ENCODE measurements at places on chromosomes 4 and X.

- DNase-seq = no peak
These were observed 8.9 kb downstream of the COPS4 start for GRCh38 chr4:83043801-83044407.

- H3K4me3 ChIP-seq = no peak overlapping the region
- no peaks in the 10 kb centered on the region for H3K36me3 ChIP-seq
- no peak overlapping the region for H3K27ac ChIP-seq
- H3K4me1 ChIP-seq = no peaks in the 10 kb centered on the region
These were observed 1025.0 kb upstream of the PCDH10 start for GRCh38 chr4:132123870-132124623.

DNA sequence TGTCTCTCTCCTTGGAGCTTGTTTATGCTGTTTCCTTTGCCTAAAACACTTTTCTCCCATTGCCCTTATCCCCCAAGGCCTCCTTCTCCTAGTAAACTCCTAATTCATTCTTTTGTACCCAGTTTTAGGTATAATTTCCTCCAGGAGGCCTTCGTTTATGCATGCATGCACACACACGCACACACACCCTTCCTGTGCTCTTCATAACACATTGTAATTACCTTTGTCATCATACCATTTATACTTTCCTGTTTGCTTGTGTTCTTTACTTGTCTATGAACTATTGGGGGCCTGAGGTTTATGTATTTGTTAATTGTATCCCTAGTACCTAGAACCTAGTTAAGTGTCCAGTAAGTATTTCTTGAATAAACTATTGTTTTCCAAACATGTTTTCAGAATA, 45.5 kb downstream of the XIAP start:
- H3K4me3 ChIP-seq = no peak overlapping the region
- peaks cover 10% of the 10 kb centered on the region for H3K4me1 ChIP-seq
- H3K27ac ChIP-seq = no peak overlapping the region
- DNase-seq = no peak
- peaks cover 27% of the 10 kb centered on the region for H3K36me3 ChIP-seq

DNA sequence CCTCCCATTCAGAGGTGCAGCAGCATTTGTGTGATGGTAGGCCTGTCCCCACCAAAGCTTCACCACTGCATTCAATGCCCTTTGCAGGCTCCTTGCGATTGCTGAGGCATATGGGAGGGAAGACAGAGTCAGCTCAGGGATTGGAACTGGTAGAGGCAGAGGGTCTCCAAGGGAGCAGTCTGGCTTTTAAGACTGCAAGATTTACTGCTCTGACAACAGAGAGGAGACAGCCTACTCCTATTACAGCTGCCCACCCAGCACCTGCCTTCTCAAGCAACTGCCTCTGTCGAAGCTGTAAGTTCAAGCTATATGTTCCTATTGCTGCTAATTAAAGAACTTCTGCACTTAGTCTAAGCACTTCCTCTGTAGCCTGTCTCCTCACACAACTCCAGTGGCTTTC, 481.8 kb downstream of the FGF13 start:
- H3K27me3 ChIP-seq = no peaks in the 10 kb centered on the region
- DNase-seq = no peak
- no peaks in the 10 kb centered on the region for H3K4me1 ChIP-seq
- H3K4me3 ChIP-seq = no peak overlapping the region
- no peak overlapping the region for H3K27ac ChIP-seq
- no peaks in the 10 kb centered on the region for H3K36me3 ChIP-seq

GRCh38 chrX:2416851-2417604, 83.7 kb downstream of the DHRSX start:
- H3K27ac ChIP-seq = no peak overlapping the region
- H3K4me3 ChIP-seq = no peak overlapping the region
- no peaks in the 10 kb centered on the region for H3K4me1 ChIP-seq
- DNase-seq = no peak
- H3K36me3 ChIP-seq = peaks cover 15% of the 10 kb centered on the region

- H3K4me1 ChIP-seq = no peaks in the 10 kb centered on the region
- DNase-seq = no peak
These were observed 279.5 kb upstream of the TAPT1 start for GRCh38 chr4:16505726-16506125.

- H3K27ac ChIP-seq = no peak overlapping the region
- no peaks in the 10 kb centered on the region for H3K27me3 ChIP-seq
- no peaks in the 10 kb centered on the region for H3K4me1 ChIP-seq
- DNase-seq = no peak
- H3K36me3 ChIP-seq = no peaks in the 10 kb centered on the region
- no peak overlapping the region for H3K4me3 ChIP-seq
These were observed 270.6 kb upstream of the GK2 start for GRCh38 chr4:79678472-79679202.

DNA sequence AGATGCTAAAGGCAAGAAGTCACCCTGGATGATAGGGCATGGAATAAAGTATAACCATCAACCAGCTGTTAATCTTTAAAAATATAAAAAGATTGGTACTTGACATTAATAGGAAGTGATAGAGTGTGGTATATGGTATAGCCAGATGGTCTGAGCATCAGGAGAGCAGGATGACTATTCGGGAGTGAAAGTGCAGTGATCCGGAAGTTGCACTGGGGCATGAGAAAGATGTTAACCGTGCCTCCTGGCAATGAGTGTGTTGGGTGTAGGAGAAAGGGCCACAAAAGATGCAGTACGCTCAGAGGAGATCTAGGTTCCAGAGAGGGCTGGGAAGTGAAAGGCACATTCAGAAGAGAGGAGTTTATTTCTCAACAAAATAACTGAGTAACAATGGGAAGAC, 65.0 kb downstream of the TSPAN7 start:
- no peaks in the 10 kb centered on the region for H3K36me3 ChIP-seq
- no peaks in the 10 kb centered on the region for H3K27me3 ChIP-seq
- H3K4me3 ChIP-seq = no peak overlapping the region
- H3K4me1 ChIP-seq = peaks cover 7% of the 10 kb centered on the region
- DNase-seq = no peak

GRCh38 chr4:116469582-116469981, 615.8 kb downstream of the TRAM1L1 start:
- no peaks in the 10 kb centered on the region for H3K27me3 ChIP-seq
- no peaks in the 10 kb centered on the region for H3K36me3 ChIP-seq
- no peak overlapping the region for H3K27ac ChIP-seq
- H3K4me1 ChIP-seq = no peaks in the 10 kb centered on the region
- DNase-seq = no peak
- H3K4me3 ChIP-seq = no peak overlapping the region

GRCh38 chrX:9110808-9111207, 76.9 kb upstream of the FAM9B start:
- no peak overlapping the region for H3K4me3 ChIP-seq
- no peaks in the 10 kb centered on the region for H3K27me3 ChIP-seq
- H3K27ac ChIP-seq = no peak overlapping the region
- no peaks in the 10 kb centered on the region for H3K36me3 ChIP-seq
- DNase-seq = no peak

DNA sequence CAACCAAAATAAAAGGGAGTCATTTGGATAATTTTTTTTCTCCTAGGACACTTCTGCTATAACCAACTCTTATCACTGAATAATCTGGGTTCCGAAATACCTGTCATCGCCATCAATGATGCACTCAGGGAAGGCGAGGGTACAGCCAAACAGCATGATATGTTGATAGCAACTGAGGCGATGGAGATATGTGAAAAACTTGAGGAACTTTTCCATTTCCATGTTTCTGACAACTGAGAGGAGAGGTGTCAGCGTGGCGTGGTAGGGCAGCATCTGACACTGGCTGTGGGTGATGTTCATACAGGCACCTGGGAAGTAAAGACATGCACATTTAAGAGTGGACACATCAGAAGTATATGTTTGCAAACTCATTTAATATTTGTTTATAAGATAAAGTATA, 74.6 kb downstream of the CORIN start:
- H3K4me1 ChIP-seq = no peaks in the 10 kb centered on the region
- DNase-seq = no peak
- H3K27ac ChIP-seq = no peak overlapping the region
- H3K4me3 ChIP-seq = no peak overlapping the region
- no peaks in the 10 kb centered on the region for H3K36me3 ChIP-seq

DNA sequence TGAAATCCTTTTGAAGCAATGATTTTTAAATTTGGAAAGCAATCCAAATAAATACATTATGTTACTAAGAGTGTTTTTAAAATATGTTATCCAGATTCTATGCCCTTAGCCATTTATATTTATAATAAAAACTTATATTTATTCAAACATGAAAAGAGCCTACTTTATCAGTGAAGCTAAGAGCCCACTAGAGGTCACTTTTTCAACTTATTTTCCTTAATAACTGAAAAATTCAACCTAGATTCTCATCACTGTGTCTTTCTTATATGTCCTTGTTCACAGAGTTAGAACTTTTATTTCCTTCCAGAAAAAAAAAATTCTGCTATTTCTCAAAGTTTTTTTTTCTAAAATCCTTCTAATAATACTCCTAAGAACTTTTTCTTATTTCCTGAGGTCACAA, 23.9 kb downstream of the PRDM8 start:
- no peak overlapping the region for H3K4me3 ChIP-seq
- no peak for DNase-seq
- no peak overlapping the region for H3K27ac ChIP-seq
- no peaks in the 10 kb centered on the region for H3K36me3 ChIP-seq
- no peaks in the 10 kb centered on the region for H3K4me1 ChIP-seq

- H3K27me3 ChIP-seq = peaks cover 11% of the 10 kb centered on the region
- no peak for DNase-seq
- no peaks in the 10 kb centered on the region for H3K4me1 ChIP-seq
These were observed 167.4 kb upstream of the NAP1L5 start for GRCh38 chr4:88865046-88865445.

DNA sequence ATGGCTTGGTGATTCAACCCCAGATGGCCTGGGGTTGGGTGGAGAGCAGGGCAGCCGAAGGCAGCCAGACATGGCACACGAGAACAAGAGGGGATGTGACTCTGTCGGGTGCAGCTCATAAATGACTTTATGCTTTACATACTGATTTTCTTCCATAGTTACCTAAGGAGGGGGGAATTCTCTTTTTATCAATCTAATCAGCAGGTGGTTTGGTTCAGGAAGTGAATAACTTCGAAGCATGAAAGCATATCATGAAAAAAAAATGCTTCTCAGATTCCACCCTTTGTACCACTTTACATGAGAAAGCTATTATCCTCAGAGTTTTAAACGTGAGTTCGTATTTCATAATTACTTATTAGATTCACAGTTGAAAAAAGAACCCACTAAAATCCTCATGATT, 908.9 kb upstream of the LCORL start:
- no peak overlapping the region for H3K27ac ChIP-seq
- no peaks in the 10 kb centered on the region for H3K27me3 ChIP-seq
- no peak for DNase-seq
- no peaks in the 10 kb centered on the region for H3K36me3 ChIP-seq
